ENCODE measurements at places on chromosomes 2 and 18.

DNA sequence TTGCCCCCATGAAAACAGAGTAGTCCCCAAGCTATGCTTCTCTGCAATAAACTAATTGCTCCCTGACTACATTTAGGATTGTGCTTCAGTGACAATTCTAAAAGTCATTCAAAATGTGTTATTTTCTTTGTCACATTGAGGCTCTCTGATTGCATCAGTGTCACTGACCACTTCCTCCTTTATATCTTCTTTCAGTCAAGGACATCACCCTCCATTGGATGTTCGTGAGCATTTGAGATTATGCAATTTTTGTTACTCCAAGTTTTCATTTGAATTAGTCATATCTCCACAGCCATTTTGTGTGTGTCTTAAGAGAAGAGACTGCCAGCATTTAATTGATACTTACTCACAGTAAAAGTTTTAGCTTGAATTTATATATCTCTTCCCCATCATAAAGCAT, 780.8 kb upstream of the GCFC2 start:
- no peak for DNase-seq

DNA sequence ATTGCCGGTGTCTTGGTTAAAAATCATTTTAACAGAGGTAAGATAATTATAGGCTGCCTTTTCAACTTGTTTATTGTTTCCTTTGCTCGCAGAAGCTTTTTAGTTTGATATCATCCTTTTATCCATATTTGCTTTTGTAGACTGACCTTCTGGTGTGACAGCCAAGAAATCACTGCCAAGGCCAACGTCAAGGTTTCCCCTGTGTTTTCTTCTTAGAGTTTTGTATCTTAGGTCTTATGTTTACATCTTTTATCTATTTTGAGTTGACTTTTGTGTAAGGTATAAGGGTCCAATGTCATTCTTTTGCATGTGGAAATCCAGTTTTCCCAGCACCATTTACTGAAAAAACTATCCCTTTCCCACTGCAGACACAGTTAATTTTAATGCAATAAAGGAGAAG, 129.0 kb upstream of the ZFP36L2 start:
- no peak for DNase-seq

DNA sequence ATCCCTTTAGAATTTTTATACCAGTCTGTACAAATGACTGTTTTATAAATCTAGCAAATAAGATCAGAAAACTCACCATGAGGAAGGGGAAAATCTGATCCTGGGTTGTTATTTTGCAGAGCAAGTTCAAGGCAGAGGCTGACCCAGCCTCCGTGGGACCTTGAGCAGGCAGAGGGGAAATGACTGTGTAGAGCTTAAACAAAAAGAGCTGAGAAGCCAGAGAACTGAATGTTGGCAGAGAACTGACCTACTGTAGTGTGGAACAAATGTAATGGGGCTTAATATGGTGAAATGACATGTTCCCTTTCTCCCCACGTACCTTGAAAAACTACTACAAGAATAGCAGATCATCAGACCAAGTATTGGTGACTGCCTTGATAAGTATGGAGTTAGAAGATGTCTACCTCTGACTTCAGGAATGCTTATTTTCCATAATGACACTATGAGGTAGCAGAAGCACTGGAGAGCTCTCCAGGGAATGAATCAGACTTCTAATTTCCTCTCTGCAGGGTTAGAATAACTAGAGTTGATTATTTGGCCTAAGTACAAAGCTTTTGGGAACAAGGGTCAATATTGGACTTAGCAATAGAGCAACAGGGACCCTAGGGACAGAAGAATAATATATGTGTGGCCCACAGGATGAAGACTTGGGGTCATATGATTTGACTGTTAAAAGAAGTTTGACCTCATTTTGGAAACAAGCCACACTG, 304.4 kb downstream of the CCDC178 start:
- DNase-seq: no peak

DNA sequence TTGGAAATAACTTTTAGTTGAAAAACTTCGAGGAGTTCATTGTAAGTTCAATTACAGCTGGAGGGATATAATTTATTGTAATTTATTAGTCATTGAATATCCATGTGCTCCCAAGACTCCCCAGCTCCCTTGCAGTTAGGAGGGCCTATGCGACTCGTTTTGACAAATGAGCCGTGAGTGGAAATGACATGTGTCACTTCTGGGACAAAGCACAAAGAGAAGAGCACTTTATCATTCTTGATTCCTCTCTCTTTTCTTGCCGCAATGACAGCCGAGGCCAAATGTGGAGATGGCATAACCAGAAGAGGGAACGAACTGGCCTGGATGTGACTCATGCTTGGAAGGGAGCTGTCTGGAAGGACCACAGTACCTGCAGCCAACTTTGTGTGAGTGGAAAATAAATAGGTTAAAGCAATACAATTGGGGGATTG, 44.2 kb upstream of the ITSN2 start:
- DNase-seq: no peak

DNA sequence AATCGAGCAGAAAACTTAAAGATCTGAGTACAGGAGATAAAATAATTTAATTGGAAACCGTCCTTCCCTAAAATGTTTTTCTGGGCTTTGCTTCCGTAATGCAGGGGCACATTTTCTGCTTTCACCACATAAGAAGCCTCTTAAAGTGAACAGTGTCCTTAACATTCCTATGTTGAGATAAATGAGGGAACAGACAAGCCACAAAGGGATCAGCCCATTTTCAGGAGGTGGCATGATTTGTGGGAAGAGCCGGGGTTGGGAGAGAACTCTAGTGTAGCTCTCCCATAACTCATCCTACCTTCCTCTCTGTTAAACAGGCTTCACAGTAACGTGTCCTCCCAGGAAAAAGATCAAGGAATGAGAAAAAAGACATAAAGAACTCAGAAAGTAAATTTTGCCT, 56.9 kb upstream of the ACVR1C start:
- DNase-seq: no peak

DNA sequence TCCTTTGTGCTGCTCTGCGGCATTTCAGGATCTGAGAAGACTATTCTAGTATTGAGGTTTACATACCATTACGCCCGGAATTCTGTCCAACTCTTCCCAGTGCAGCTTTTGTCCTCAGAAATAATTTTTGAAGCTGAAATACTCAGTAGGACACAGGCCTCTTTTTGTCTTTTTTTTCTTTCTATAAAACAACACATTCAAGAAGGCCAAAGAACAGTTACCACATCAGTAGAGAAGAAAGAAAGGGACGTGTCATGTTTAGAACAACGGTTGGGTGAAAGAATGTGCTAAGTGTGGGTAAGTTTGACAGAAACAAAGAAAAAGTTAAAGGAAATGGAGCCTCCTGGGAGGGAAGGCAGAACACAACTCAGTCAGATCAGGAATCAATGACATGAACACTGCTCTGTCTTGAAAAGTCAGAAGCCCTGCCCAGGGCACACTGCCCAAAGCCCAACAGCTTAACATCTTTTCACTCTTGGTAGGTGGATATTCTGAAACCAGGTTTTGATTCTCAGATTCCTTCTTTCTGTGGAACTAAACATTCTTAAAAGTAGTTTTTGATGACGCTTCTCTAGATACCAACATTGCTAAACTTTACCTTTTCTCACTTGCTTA, 198.6 kb upstream of the CWC22 start:
- no peak for DNase-seq

GRCh38 chr2:41194230-41194629, 742.3 kb upstream of the SLC8A1 start:
- DNase-seq: no peak

- no peak for DNase-seq
Observed at GRCh38 chr2:64617631-64618151, 36.0 kb downstream of the SERTAD2 start.

- no peak for DNase-seq
Observed at GRCh38 chr2:26564121-26564644, 77.0 kb downstream of the CIB4 start.

- DNase-seq: no peak
Observed at GRCh38 chr2:219167997-219168396, 1.8 kb downstream of the SLC23A3 start.

GRCh38 chr2:12487253-12488004, 229.3 kb upstream of the TRIB2 start:
- DNase-seq: no peak

- no peak for DNase-seq
Observed at GRCh38 chr2:41283079-41283775, 764.6 kb upstream of the PKDCC start.

GRCh38 chr18:48836231-48836805, 114.4 kb downstream of the SMAD7 start:
- no peak for DNase-seq

GRCh38 chr2:217418090-217418489, 558.2 kb upstream of the TNP1 start:
- no peak for DNase-seq

GRCh38 chr2:61807036-61807757, 46.7 kb downstream of the FAM161A start:
- DNase-seq: no peak

Measured in stimulated activated naive CD4-positive, alpha-beta T cell treated with Interleukin-2 at 50 U/mL for 16 hours (primary cell).